ENCODE measurements at places on chromosomes 3 and 15.

DNA sequence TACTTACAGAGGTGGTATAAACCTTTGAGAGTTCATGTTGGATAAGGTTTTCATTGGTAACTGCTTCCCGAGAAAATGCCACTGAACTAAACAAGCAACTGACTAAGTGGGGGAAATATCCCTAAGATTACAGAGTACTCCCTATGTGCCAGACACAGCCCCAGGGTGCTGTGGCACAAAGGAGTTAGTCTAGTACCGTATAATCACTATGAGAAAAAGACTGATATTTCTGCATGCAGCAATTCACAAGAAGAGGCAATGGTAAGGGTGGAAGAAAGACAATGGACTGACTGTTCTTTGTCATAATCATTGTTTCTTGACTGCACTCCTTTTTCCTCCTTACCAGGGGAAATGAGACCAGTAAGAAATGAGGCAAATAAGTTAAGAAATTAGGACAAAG, 20.0 kb upstream of the SLC25A26 start:
- DNase-seq, result no peak

GRCh38 chr3:69066121-69066520, 14.0 kb upstream of the TMF1 start:
- DNase-seq, result no peak

- no peak for DNase-seq
Observed at GRCh38 chr3:69772152-69772867, 33.0 kb downstream of the MITF start.

DNA sequence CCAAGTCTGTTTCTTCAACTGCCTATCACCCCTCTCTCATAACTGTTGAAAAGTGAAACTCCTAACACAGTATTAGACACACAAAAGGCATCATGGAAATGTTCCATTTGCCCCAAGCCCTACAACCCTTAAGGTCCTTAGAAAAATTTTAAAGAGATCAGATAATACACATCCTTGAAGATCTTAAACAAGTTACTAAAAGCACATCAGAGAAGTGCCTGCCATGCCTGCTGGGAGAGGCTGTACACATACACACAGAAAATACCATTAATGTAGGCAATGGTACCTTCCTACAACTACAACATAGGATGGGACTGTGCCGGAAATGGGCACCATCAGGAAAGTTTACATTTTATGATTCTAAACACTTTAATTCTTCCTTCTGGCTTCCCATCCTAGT, 3.3 kb downstream of the ADAM10 start:
- no peak for DNase-seq

DNA sequence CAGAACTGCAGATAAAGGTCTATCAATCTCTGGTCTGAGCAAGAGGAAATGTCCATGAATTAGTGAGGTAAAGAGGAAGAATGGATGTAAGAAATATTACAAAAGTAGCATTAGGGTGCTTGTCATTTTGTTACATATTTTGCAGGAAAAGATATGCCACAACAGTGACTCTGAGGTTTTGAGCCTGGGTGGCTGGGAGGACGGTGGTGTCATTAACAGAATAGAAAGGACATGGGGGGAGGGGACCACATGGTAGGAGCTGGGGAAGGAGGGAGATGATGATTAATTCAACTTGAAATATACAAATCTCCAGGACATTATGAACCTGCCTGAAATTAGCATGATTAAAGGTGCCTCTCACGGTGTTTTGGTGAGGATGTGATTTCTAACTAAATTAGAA, 245.5 kb upstream of the MDFIC2 start:
- DNase-seq, result no peak

DNA sequence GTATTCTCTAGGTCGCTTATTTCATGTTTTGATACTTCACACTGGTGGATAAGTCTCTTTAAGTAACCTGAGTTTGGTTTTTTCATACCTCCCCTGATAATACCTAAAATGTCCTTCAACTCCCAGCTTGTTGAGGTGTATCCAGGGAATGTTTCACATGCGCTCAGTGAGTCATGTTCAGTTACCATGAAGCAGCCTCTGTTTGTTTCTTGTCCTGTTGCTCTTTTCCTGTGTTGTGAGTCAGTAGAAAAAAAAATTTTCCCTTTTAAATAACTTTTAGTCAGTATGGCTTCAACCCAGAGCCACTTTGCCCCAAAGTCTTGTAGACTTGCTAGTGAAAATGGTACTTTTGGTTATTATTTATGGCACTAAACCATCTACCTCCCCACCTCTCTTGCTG, 278.4 kb upstream of the ZPLD1 start:
- no peak for DNase-seq

DNA sequence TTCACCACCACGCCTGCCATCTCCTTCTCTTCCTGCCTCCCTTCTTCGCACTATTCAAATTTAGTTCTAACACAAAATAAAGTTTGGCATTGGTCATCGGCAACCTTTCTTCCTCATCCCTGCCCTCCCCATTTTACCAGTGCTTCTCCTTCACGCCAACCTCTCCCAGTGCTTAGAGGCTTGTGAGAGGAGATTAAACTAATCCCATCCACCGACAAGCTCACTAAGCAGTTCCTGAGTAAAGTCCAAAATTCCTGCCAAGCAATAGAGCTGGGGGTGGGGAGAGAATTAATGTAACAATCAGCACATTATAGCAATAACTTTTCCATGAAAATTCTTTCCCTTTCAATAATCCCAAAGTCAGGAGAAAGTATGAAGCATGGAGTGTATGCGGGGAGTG, 157.4 kb upstream of the GMNC start:
- no peak for DNase-seq

- no peak for DNase-seq
Observed at GRCh38 chr3:60046210-60046609, 996.4 kb upstream of the CFAP20DC start.

GRCh38 chr3:141808586-141808985, 45.4 kb downstream of the GRK7 start:
- DNase-seq, result no peak

DNA sequence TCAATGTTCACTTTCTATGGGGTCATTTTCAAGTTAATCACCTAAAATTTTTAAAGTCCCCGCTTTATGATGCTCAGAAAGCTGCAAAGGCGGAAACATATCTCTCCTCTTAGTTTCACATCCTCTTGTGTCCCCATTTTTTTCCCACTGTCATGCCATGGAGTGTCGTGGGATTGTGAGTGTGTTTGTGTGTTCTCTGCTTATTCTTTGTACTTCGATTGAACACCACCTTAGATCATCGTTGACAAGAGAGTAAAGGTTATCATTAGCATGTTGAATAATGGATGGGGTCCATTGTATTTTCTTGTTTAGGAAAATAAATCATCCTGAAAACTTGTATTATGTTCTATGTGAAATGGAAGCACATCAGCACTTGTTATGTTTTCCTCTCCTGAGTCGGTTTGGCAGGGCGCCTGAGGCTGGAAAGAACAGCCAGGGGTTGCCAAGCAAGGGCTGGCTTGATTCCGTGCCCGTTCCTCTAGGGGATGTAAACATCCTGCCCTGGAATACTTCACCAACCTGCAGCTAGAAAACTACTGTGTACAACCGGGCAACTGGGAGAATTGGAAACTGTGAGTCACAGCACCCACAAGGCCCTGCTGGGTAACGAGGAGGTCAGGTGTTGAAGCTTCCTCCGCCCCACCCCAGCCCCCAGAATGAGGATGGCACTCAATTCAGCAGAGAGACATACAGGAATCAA, 67.2 kb downstream of the EIF4E3 start:
- DNase-seq, result no peak

DNA sequence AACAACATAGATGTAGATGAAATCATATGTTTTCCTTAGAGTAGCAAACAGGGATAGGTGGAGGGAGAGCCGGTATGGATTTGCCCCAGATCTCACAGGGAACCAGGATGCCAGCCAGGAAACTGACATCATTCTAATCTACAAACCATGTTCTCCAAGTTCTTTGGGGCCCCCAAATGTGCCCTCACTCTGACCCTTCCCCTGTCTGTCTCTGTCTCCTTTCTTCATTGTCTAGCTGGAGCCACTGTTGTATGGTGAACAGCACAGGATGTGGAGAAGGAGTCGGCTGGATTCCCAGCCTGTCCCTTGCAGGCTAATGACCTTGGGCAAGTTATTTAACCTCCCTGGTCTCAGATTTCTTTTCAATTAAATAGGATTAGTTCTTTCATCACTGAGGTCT, 962 bp downstream of the ATP13A5 start:
- no peak for DNase-seq

- no peak for DNase-seq
Observed at GRCh38 chr3:139715743-139716360, 38.1 kb upstream of the NMNAT3 start.

DNA sequence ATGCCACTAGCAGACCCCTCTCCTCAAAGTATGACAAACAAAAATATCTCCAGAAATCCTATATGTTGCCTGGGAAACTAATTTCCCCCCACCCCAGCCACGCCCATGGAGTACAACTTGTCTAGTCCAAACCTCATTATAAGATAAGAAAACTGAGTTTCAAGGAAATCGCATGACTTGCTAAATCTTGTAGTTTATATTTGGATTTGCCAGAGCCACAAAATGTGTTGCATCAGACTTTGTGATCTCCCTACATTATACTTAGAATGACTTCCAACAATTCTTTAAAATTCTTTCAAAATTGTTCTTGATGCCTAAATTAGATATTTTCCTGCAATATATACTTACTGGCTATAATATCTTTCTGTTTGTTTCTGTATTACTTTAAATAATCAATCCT, 1034.4 kb downstream of the IGSF11 start:
- no peak for DNase-seq

Data from stimulated activated CD8-positive, alpha-beta memory T cell treated with anti-CD3 and anti-CD28 coated beads, Interleukin-4, amount 100 ng/mL, for 4 hours (primary cell).